Effector memory CD8-positive, alpha-beta T cell (primary cell): ENCODE measurements at places on chromosomes 13 and 19.

DNA sequence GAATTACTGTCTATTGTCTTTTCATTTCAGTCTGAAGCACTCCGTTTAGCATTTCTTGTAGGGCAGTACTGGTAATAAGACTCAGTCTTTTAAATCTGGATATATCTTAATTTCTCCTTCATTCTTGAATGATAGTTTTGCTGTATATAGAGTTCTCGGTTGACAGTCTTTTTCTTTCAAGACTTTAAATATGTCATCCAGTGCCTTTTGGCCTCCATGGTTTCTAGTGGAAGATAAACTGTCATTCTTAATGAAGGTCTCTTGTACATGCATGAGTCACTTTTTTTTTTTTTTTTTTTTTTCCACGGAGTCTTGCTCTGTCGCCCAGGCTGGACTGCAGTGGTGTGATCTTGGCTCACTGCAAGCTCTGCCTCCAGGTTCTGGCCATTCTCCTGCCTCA lies 27.2 kb upstream of the ZDHHC20 start:
- no peak for DNase-seq

DNA sequence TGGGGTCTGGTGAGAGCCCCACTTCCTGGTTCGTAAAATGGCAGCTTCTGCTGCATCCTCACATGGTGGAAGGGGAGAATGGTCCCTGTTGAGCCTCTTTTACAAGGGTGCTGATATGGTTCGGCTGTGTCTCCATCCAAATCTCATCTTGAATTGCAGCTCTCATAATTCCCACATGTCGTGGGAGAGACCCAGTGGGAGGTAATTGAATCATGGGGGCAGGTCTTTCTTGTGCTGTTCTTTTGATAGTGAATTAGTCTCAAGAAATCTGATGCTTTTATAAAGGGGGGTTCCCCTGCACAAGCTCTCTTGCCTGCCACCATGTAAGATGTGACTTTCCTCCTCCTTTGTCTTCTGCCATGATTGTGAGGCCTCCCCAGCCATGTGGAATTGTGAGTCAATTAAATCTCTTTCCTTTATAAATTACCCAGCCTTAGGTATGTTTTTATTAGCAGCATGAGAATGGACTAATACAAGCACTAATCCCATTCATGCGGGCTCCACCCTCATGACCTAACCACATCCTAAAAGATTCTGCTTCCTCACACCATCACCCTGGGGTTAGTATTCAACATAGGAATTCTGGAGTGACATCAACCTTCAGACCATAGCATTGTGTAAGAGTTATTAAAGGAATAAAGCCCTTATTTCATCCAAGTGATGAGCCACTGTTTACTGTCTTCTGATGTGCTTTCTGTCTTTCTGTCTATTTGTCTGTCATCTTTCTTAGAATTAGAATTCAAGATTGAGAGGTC lies 159.0 kb upstream of the IRS2 start:
- DNase-seq: no peak

DNA sequence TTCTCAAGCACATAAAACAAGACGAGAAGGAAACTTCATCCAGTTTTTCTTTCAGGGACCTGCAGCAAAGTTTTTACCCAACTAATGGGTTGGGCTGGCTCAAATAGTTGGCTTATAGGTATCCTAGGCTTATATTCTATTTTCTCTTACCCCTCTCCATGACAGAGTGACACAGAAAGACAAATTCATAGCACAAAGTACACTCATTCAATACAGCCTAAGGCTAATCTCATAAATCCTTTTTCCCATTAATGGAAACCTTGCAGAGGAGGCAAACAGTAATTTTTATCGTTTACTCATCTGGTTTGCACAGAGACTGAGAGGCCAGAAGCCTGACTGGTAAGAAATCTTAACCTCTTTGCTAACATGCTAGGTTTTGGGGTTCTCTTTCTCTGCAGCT lies 1589.9 kb downstream of the SLITRK1 start:
- no peak for DNase-seq

- DNase-seq: no peak
Observed at GRCh38 chr13:88602786-88603777, 931.9 kb downstream of the SLITRK5 start.

DNA sequence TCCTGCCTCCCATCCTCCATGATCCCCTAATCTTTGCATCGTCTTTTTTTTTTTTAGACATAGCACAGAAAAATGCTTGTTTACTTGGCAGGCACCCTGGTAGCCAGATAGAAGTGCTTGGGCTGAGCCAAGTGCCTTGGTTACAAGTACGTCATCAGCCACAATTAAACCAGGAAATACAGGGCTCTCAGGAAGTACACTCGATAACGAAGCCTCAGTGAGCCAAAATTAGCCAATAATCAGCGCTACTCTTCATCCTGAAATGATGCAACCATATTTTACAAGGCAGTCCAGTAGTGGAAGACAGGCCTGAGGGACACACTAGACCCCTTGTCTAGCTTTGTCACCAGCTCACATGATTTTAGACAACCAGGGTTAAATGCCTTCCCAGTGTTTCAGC lies 194.0 kb upstream of the NBEA start:
- DNase-seq: no peak

GRCh38 chr13:31167490-31167889 lies 5.8 kb upstream of the HSPH1 start:
- no peak for DNase-seq

DNA sequence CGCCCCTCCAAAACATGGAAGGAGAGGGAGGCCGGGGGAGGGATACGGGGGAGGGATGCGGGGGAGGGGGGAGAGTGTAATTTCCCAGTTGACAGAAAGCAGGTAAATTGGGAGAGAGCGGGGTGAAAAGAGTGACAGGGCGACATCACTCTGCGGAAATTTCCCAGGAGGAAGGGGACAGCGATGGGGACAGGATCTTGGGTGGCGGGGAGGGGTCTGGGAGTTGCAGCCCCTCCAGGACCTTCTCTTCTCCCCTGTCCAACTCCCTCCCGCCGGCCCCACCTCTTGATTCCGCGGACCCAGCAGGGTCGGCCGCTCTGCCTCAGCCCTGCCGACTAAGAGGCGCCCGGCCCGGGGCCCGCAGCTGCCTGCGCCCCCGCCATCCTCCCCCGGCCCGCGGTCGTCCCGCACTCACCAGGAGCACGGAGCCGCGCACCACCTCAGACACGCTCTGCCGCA lies 108.0 kb upstream of the DOCK9 start:
- no peak for DNase-seq

DNA sequence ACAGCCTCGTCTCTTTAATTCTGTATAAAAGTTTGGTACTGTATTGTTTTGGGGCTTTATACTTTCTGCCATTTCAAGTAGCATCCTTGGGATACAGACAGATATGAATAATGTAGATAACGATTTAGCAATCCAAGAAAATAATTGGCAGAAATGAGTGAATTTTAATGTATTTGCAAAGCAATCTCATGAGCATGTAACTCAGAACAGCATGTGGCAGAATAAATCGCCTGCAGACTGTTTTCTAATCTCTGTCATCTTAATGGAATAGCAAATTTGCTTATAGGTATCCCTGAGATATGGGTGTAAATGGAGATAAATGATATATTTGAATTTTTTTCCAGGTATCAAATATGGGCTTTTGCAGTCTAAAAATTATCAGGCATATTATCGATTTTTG lies 166.0 kb downstream of the GPC5 start:
- no peak for DNase-seq

GRCh38 chr13:76523740-76524340 lies 362.4 kb downstream of the KCTD12 start:
- DNase-seq: no peak

GRCh38 chr19:51023946-51024345 lies 2.5 kb downstream of the KLK11 start:
- DNase-seq: no peak

- DNase-seq: no peak
Observed at GRCh38 chr19:9862938-9863337, 27.8 kb downstream of the PIN1 start.

DNA sequence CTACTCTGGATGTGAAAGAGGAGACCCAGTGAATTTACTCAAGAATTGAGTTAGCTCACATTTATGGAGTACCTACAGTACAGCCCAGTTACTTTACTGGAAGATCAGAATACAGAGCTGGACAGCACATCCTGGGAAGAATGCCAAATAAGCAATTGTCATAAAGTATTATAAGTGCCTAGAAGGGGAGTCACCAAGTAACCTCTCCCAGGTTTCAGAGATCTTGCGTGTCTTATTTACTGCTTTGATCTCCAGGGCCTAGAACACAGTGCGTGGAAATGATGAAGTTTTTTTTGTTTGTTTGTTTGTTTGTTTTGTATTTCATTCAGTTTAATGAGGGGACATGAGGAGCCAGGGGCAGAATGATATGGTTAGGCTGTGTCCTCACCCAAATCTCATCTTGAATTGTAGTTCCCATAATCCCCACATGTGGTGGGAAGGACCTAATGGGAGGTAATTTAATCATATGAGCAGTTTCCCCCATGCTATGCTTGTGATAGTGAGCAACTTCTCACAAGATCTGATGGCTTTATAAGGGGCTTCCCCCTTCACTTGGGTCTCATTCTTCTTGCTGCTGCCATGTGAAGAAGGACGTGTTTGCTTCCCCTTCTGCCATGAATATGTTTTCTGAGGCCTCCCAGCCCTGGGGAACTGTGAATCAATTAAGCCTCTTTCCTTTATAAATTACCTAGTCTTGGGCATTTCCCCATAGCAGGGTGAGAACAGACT lies 5.2 kb downstream of the GARRE1 start:
- no peak for DNase-seq

GRCh38 chr19:18993115-18993514 lies 40.2 kb downstream of the SUGP2 start:
- no peak for DNase-seq

DNA sequence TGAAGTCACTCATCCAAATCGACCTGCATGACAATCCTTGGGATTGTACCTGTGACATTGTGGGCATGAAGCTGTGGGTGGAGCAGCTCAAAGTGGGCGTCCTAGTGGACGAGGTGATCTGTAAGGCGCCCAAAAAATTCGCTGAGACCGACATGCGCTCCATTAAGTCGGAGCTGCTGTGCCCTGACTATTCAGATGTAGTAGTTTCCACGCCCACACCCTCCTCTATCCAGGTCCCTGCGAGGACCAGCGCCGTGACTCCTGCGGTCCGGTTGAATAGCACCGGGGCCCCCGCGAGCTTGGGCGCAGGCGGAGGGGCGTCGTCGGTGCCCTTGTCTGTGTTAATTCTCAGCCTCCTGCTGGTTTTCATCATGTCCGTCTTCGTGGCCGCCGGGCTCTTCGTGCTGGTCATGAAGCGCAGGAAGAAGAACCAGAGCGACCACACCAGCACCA lies 5.9 kb downstream of the SLITRK5 start:
- no peak for DNase-seq

GRCh38 chr13:102696465-102696864 lies 1.6 kb upstream of the METTL21C start:
- DNase-seq: no peak

DNA sequence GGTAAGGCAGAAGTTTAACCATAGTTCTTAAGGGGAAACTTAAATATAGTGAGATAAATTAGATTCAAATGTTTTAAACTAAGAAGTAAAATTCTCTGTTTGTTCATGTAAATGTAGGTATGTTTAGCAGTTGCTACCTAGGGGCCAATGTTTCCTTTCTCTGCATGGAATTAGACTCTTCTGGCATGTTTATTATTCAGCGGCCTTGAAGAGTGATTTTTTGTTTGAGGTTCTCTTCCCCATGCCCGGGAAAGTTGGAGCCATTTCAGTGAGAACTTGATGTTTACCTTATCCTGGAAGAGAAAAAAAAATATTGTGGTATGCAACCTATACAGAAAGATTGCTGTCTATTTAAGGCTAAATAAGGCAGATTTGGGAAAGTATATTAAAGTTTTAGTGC lies 492.9 kb downstream of the KLF5 start:
- DNase-seq: no peak

DNA sequence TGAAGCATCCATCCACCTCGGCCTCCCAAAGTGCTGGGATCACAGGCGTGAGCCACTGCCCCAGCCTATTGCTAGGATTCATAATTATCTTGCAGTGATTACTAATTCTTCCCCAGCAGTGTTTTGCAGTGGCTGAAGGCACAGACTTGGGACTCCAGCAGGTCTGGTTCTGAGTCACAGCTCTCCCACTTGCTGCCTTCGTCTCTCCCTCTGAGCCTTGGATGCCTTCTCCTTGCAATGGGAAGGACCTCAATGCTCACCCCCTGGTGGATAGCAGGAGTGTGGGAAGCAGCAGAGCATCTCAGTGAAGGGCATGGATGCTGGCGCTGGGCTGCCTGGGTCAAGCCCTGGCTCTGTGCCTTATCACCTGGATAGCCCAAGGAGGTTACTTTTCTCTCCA lies 37.6 kb upstream of the SHKBP1 start:
- no peak for DNase-seq

DNA sequence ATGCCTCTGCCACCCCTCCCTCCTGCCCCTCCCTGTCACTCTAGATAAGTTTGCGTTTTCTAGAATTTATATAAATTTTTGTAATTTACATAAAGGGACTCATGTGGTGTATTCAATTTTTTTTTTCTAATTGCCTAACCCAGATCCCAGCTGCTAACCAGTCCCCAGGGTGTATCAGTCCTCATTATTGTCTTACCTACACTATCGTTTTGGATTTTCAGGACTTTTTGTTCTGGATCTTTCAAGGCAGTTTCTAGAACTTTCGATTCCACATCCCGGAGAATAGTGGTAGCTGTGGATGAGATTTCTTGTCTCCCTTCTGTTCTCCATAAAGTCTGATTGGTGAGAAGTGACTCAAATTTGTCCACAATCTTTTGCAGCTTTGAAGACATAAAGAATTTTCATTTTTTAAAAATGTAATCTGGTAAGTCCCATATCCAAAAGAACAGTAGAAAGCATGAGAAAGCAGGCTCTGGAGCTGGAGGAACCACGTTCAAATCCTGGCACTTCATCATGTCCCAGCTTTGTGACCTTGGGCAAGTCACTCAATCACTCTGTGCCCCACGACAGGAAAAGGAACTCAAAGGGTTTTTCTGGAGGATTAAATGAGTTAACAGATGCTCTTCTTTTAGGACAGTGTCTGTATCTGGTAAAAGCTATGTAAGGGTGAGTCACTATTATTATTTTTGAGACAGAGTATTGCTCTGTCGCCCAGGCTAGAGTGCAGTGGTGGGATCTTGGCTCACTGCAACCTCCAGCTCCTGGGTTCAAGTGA lies 19.7 kb downstream of the ADGRE3 start:
- no peak for DNase-seq
